ENCODE measurements at places on chromosomes 7 and 10. TPM values are rescaled to one million over a fixed set of nuclear protein-coding genes. Genes with fewer than 3 reads are reported as not detected.

The HILPDA gene
- total RNA-seq = 33.4 TPM

DNA sequence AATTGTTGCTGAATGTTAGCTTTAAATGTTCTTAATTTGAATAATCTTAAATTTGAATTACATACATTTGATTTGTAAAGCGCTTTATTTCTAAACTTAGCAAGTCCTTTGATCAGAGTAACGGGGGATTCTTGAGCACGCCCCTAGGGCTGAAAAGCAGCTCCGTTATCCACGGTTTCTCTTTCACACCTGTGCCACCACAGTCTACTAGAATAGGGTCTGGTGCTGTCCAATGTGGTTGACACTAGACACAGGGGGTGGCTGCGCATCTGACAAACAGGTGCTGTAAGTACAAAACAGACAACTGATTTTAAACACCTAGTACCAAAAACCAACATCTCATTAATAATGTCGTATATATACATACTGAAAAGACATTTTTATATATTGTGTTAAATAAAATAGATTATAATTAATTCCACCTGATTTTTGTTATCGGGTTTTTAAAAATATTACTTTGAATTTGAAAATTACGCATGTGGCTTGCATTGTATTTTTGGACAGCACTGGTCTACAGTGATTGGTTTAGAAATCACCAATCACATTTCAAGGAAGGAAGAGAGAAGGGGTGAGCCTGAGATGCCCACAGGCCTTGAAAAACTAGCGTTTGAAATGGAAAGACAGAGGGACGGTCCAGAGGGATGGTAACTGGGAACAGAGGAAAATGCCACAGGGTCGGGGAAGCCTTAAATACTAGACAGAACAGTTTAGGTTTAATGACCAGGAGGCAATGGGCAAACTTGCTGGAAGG is 7.3 kb downstream of the SEPHS1 start:
- no peak for DNase-seq

DNA sequence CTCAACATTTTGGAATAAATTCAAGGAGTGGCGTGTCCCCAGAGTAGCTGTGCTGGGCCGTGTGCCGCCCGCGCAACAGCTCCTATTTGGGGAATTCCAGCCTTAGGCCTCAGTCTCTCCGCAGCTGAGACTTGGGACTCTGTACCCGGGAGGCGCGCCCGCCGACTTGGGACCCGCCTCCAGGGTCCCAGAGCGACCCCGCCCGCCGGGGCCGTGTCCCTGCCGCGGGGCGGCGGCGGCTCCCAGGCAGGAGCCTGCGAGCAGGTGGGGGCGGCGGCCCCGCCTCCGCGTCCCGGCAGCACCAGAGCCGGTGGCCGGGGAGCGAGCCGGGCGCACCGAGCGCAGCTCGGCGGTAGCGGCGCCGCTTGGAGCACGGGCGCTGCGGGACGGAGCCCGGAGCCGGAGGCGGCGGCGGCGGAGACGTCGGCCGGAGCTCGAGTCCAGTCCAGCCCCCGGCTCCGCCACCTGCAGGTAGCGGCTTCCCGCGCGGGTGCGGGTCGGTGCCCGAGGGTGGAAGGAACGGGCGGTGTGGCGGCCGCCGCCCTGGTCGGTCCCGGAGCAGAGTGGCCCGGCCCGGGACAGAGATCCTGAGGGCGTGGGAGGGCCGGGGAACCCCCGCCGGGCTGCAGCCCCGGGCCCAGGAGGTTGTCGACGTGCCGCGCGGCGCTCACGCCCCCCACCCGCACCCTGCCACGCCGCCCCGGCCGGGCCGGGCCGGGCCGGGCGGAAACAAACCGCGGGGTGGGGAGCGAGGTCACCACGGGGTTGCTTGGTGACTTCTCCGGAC is at the start of gene WIPF3:
Gene WIPF3 (plus strand): TSS at position 301 of the 787 bp plus-strand sequence. CDS start 28,217 bp downstream, outside the sequence.
- DNase-seq = no peak

- no peak for DNase-seq
Observed at GRCh38 chr7:134627109-134627774, 19.4 kb upstream of the BPGM start.

Measured in omental fat pad (tissue), 4 donors.